Stimulated activated CD4-positive, alpha-beta T cell treated with anti-CD3 and anti-CD28 coated beads, TNF-alpha, amount 100 ng/mL, for 1 hour (primary cell): ENCODE measurements at places on chromosomes 7 and 10.

DNA sequence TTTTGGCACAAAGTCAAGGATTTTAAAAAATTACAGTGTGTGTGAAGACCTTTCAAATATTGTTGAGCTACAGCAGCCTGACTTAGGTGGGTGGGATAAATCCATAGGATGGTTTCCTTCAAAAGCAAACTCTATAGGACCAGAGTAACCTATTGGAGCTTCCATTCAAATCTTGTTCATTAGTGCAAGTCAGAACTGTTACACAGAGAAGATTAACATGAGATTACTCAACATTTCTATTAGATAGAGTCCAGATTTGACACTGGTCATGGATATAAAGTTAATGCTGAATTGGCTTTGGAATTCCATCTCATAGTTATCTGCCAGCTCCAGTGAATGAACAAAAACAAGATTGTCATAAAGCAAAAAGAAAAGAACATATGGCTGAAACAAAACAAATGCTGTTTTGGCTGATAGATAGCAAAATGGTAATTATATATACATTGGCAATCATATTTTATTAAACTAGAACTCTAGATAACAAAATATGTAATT, 129.6 kb upstream of the SEMA3A start:
- no peak for DNase-seq

DNA sequence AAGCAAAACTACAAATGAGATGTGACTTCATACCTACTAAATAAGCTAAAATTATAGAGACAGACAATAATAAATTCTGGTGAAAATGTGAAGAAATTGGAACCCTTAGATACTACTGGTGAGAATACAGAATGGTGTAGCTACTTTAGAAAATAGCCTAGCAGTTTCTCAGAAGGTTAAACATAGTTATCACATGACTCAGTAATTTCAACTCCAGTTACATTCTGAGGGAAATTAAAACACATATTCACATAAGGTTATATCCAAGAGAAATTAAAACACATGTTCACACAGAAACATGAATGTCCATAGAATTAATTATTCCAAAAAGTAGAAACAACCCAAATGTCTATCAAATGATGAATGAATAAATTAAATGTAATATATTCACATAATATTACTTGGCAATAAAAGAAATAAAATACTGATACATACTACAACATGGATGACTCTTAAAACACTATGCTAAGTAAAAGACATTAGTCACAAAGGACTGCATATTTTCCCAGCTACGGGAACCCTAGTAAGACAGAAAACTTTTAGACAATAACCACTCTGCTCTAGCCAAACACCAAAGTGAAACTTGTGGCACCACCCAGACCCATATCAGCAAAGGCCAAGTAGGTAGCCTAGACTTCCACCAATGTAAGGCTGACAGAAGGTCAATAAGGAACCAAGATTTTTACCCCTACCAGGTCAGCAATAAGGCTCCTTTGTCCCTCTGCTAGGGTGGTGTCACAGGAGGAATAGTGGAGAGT, 25.1 kb downstream of the SLC25A40 start:
- no peak for DNase-seq

GRCh38 chr7:32936689-32937088, 20.6 kb upstream of the FKBP9 start:
- no peak for DNase-seq

DNA sequence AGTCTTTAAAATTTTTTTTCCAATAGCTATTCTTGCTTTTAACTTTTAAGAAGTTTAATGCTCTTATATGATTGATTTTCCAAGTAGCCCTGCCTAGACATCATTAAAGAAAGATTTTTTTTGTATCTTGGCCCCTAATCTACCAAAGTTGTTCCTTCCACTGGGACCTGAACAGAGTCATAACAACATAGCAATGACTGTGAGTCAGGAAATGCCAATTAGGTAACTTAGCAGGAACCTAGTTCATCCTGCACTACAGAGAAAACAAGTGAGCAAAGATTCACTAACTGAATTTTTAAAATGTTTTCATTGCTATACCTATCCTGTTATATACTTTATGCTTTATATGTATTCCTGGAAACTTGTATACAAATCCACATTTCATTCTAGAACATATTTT, 284.7 kb downstream of the BICC1 start:
- DNase-seq, result no peak

GRCh38 chr7:100166317-100166940, 2.0 kb downstream of the GAL3ST4 start:
- no peak for DNase-seq

DNA sequence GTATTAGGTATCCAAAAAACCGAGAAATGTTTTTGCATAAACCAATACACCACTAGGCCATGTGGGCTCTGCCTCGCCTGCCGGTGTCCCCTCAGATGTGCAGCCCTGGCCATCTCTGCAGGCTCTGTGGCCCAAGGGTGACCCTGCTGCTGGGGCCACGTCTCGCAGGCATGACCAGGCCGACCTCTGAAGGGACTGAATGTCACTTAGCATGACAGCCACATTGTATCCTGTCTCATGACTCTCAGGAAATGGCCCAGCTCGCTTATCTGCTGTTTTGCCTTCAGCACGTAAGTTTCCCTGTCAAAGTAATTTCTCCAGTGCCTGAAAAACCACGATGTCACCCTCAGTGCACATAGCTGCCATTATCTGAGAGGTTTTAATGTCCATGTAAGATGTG, 49.5 kb upstream of the ZNF32 start:
- no peak for DNase-seq

GRCh38 chr10:117783698-117784395, 241.3 kb downstream of the EMX2 start:
- no peak for DNase-seq

DNA sequence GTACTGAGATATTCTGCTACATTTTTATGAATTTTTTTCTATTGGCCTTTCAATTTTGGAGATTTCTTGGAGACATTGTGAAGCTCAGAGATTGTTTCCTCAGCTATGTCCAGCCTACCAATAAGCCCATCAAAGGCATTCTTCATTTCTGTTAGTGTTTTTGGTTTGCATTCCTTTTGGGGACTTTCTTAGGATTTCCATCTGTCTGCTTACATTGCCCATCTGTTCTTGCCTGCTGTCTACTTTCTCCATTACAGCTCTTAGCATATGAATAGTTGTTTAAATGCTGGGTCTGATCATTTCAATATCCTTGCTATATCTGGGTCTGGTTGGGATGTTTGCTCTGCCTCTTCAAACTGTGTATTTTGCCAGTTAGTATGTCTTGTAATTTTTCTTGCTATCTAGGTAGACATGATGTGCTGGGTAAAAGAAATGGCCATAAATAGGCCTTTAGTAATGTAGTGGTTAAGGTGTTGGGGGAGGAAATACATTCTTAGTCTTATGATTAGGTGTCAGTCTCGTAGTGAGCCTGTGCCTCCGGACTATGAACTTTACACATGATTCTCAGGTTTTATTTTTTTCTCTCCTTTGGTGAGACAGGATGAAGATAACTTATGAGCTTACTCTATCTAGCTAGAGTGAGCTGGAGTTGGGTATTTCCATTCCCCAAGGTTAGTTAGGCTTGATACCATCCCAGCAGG, 32.6 kb upstream of the NME8 start:
- no peak for DNase-seq

GRCh38 chr10:107417446-107417845, 252.9 kb upstream of the SORCS1 start:
- DNase-seq, result no peak

- DNase-seq, result no peak
Measured at GRCh38 chr7:80439894-80440821, 71.7 kb downstream of the GNAT3 start.

DNA sequence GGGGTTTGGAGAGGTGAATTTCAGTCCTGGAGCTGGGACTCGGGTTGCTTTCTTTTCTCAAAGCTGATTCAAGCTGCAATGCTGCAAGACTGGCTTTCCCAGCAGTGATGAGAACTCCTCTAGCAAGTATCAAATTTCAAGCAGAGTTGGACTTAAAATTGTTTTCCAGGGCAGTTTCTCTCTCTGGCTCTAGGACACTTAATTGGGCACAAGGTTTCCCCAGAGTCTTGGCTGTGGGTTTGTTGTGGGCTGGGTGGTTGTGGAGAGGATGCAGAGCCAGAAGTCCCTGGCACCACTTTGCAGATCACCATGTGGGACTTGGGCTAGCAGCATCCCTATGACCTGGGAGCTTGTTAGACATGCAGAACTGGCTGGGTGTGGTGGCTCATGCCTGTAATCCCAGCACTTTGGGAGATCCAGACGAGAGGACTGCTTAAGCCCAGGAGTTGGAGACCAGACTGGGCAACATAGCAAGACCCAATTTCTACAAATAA, 16.8 kb downstream of the AKR1B15 start:
- no peak for DNase-seq

GRCh38 chr7:66043681-66044497, 31.7 kb upstream of the ASL start:
- DNase-seq, result peak; percentile 7

- DNase-seq, result peak; percentile 0
Measured at GRCh38 chr7:92244808-92245486, 767 bp downstream of the KRIT1 start.

- no peak for DNase-seq
Measured at GRCh38 chr7:111640416-111640815, 78.1 kb upstream of the IMMP2L start.

GRCh38 chr7:139838876-139839275, 9.8 kb downstream of the TBXAS1 start:
- no peak for DNase-seq

GRCh38 chr7:111025006-111025405, 65.9 kb upstream of the LRRN3 start:
- no peak for DNase-seq

DNA sequence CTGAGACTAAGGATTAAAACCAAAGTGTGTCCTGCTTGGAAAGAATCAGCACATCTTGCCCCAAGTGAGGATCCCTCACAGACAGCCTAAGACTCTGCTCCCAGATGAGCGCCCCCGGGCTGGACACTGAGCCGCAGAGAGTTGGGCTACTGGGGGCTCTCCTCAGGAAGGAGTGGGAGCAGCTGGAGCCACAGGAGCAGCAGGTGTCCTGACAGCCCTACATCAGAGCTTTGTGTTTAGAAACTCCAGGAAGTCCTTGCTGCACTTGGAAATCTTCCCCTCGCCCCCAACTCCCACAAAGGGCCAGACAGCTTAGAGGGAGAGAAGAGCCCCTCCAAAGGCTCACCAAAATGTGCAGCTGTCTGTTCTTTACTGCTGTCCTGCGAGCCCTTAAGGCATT, 172.2 kb downstream of the HERPUD2 start:
- DNase-seq, result no peak

- no peak for DNase-seq
Measured at GRCh38 chr7:116423499-116423898, 76.0 kb upstream of the CAV2 start.

GRCh38 chr10:7354330-7355047, 56.3 kb downstream of the SFMBT2 start:
- no peak for DNase-seq

GRCh38 chr10:95233377-95234034, 39.5 kb downstream of the ACSM6 start:
- no peak for DNase-seq

- DNase-seq, result no peak
Measured at GRCh38 chr10:130481076-130481930, 345.1 kb downstream of the GLRX3 start.

GRCh38 chr7:106225856-106226255, 58.9 kb downstream of the NAMPT start:
- DNase-seq, result no peak

DNA sequence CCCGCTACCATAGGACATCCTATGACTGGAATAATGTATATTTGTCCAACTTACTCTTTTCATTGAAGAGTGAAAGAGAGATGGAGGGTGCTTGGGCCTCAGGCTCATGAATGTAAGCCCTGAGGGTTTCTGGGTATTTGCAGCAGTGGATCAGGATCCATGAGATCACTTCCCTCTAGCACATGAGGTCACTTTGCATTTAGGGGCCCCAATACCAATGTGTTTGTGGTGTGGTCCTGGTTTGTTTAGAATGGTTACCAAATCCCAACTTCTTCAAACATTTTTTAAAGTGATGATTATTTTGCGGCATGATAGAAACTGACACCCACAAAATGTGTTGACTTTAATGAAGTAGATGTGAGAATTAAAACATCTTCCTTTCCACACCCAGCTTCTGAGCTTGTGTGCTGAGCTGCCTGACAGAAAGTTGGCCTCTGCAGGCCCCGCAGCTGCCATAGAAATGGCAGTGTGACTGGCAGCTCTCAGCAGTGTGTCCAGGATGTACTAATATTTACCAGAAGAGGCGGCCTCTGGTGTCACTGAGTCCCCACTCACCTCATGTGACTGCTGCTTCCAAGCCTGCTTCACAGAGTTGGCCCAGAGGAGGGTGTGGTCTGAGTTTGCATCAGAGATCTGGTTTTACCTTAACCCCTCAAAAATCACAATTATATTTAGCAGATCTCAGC, 447.6 kb upstream of the NPVF start:
- DNase-seq, result no peak

- no peak for DNase-seq
Measured at GRCh38 chr10:128123846-128124245, 2.4 kb downstream of the MKI67 start.

- DNase-seq, result no peak
Measured at GRCh38 chr7:7138897-7139296, 43.4 kb upstream of the C1GALT1 start.

DNA sequence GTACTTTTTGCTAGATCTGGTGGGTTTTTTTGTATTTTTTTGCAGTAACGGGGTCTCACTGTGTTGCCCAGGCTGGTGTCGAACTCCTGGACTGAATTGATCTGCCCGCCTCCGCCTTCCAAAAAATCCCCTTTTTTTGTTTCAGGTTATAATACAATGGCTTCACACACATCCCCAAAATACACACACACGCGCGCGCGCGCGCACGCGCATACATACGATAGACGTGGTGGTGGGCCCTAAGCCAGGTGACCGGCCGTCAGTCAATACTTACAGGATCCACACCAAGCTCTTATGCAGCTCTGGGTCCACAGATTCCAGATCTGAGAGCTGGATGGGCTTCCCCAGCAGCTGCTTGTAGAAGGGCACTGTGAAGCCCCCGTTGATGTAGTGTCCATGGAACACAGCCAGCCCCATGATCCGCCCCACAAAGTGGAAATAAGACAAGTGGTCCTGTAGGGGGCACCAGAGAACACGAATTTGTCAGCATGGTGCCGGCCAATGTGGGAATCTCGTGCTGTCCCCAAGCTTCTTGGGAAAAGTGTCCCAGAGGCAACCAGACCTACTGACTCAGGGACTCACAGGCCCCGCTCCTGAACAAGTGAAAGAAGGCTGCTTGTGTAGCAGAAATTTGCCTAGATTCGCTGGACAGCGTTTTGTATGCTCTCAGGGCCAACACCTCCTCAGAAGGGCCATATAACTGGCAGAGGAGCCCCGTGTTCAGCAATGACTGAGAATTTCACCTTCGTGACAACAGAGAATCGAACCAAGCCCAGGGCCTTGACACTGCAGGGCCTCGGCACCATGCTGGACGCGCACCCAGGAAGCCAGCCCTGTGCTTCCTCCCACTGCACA, 103.6 kb downstream of the SMURF1 start:
- DNase-seq, result peak; percentile 11

- no peak for DNase-seq
Measured at GRCh38 chr7:131656980-131657723, 100.7 kb upstream of the PODXL start.
